COR-L47 (cell line): ENCODE measurements at places on chromosomes 5 and 9.

DNA sequence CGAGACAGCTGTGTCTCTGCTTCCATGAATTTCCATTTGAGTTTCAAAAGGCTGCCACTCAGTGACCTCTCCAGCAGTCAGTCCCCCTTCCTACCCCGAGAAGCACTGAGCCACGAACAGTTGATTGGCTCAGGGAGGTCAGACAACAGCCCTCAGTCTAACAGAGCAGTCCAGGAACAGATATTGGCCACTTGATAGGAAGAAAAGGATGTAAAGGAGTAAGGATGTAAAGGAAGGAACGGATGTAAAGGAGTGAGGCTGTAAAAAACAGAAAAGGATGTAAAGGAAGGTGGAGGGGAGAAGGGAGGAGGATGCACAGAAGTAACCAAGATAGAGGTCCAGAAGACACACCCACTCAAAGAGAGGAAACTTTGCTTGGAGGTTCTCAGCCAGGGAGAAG, 3.2 kb upstream of the NR4A3 start:
- DNase-seq = no peak

GRCh38 chr9:137333016-137333671, 31.1 kb upstream of the NRARP start:
- no peak for DNase-seq

GRCh38 chr9:1916655-1917054, 98.5 kb upstream of the SMARCA2 start:
- no peak for DNase-seq

- peak; percentile 40 for DNase-seq
These were observed 124.1 kb downstream of the MVB12B start for GRCh38 chr9:126450668-126451205.

GRCh38 chr9:107361816-107362215, 78.7 kb downstream of the RAD23B start:
- no peak for DNase-seq

GRCh38 chr5:96483878-96484277, 50.8 kb upstream of the PCSK1 start:
- no peak for DNase-seq

DNA sequence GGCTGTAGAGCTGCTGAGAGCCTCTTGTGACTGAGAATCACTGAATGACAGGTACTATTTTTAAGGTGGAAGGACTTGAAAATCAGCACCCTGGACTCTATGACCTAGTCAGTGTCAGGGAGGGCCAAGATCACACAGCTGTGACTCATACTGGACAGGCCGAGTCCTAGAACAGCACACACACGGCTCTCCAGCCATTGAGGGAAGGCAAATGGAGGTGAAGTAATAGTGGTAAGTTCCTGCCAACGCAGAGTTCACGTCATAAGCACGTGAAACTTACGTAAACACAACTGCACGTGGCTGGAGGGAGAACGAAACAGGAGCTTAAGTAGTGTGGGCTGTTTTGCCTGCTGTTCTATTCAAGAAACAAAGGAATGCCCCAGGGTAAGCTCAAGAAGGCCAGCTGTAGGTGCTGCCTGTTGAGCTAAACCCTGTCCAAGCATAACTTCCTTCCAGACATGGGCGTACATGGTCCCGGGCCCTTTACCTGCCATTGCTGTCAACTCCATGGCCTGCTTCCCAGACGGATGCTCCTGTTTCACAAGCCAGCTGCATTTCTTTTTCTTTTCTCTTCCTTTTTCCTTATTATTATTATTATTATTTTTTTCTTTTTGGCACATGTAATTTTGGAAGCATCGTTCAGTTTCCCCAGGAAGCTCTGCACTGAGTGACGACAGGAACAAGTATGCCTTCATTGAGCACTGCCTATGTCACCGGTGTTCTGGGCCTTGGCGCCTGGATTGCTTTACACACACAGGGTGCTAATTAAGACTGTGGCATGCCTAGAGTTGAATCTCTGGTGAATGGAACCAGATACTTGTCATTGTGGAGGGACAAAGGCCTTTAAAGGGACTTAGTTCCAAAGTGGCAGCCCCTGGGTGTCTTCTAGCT, 10.2 kb upstream of the LCP2 start:
- no peak for DNase-seq

DNA sequence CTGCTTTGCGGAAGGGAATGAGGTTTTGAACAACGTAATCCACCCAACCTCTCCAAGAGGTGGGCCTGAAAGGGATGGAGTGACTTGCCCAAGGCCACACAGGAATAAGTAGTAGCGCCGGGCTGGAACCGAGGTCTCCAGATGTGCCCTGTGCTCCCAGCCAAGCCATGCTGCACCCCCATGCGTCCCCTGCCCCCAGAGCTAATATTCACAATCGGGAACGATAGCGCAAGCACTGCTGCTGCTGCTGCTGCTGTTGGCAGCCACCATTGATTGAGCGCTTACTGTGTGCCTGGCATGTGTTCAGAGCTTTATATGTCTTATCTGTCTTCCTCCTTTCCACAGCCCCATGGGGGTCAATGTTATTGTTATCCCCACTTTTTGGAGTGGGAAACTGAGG, 43.9 kb downstream of the AMBP start:
- DNase-seq = no peak

DNA sequence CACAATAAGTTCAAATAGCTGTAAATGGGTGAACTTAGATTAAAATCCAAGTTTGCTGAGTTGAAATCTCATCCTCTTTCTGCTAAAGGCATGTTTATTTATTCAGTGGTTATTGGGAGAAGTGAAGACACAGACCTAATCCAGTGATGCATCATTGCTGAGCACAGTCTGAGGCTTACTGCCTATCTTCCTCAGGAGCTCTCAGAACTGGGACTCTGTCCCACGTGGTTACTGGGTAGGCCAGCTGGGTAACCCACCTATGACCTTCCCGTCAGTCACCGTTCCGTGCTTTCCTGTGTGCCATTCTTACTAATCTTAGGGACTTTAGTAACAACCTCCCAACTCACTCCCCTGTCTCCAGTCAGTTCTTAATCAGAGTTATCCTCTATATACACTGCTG, 226.8 kb upstream of the ATP10B start:
- no peak for DNase-seq

DNA sequence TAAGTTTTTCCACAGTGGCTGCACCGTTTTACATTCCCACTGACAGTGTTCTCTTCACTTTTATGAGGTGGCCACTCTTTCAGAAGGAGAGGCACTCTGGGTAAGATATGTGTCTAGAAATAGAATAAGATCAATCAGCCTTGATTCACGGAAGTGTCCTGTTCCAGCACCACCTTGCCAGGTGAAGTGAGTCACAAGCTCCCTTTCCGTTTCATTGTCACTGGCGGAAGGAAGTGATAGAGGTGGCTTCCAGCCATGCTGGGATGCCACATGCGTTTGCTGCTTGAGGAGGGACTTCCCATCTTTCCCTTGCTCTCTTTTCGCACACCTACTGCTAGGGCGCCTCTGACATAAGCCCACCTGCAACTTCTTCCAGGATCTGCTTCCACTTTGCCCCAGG, 217.1 kb downstream of the PIK3R1 start:
- DNase-seq = no peak

DNA sequence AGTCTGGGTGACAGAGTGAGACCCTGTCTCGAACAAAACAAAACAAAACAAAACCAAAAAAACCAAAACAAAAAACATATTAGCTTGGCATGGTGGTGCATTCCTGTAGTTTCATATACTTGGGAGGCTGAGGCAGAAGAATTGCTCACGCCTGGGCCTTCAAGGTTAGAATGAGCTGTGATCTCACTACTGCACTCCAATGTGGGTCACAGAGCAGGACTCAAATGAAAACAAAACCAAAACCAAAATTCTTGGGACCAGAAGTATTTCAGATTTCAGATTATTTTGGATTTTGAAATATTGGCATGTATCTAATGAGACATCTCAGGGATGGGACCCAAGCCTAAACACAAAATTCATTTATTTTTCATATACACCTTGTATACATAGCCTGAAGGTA, 80.2 kb downstream of the TMC1 start:
- DNase-seq = no peak
